Esophagus squamous epithelium (tissue), 5 donors: ENCODE measurements at places on chromosomes 5 and 9.

- no peaks in the 10 kb centered on the region for H3K36me3 ChIP-seq
- no peaks in the 10 kb centered on the region for H3K4me1 ChIP-seq
- H3K27me3 ChIP-seq, result no peaks in the 10 kb centered on the region
- no peak overlapping the region for H3K27ac ChIP-seq
- DNase-seq, result no peak
Measured at GRCh38 chr9:38443181-38443580, 18.9 kb upstream of the IGFBPL1 start.

DNA sequence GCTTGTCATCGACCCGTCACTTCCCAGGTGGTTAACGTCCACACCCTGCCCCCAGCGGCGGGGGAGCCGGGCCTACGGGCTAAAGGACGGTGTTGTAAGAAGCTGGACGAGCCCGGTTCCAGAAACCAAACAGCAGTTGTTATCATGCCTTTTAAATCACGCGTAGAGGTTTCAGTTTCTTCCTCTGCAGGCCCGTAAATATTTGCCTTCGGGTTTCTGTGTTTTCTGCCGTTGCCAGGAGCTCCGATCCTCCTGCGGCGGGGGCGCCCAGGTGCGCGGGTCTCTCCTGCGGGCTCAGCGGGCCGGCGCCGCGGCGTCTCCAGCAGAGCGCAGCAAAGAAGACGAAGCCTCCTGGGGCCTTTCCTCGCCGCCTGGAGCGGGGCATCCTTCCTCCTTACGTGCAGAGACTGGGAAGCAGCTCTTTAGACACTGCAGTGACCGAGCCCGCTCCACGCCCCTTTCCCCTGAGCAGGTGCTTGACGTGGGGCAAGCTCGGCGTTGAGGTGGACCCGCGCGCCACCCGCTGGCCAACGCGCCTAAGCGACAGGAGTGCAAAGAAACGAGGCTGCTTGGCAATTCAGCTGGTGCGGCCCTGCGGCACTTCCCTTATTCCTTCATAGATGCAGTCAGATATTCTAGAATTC lies 21.8 kb upstream of the TTC1 start:
- no peaks in the 10 kb centered on the region for H3K36me3 ChIP-seq
- peaks cover 12% of the 10 kb centered on the region for H3K4me1 ChIP-seq
- no peak overlapping the region for H3K27ac ChIP-seq
- DNase-seq, result peak; percentile 15
- H3K27me3 ChIP-seq, result peaks cover 4% of the 10 kb centered on the region
- H3K4me3 ChIP-seq, result peak overlapping the region; percentile 38

DNA sequence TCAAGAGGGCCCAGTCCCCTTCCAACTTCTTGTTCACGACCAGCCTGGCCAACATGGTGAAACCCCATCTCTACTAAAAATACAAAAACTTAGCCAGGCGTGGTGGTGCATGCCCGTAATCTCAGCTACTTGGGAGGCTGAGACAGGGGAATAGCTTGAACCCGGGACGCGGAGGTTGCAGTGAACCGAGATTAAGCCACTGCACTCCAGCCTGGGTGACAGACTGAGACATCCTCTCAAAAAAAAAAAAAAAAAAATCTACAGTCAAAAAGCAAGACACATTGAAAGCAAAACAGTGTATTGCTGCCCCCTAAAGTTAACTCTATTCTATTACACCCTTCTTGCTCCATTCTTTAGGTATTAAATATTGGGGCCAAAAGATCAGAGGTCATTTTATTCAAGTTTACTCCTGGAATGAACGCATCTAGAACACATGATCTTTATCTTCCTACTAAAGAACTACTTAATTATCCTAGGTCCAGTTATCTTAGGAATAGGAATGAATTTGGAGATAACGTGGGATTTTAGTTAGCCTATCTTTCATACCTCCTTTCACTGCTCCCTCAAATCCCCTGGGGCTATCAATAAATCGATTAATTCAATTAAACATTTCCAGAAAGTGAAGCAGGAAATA lies 2.4 kb downstream of the ATG12 start:
- no peaks in the 10 kb centered on the region for H3K27me3 ChIP-seq
- H3K27ac ChIP-seq, result no peak overlapping the region

DNA sequence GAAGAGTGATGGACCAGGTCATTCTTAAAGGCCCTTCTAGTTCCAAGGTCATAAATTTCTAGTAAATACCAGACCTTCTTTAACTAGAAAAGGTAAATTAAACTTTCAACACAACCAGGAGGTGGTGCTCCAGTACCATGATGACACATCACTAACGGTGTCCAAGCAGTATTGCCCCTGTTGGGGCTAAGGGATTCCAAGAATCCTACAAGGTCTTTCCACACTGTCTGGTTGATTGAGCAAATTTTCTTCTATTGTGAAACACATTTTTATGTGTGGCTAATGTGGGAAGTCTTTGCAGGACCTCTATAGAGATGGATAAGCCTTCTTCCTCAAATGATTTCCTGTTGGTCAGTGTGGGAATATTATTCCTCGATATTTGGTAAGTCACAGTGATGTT lies 459.6 kb upstream of the PAPPA start:
- H3K36me3 ChIP-seq, result no peaks in the 10 kb centered on the region
- no peak overlapping the region for H3K27ac ChIP-seq
- H3K27me3 ChIP-seq, result no peaks in the 10 kb centered on the region

DNA sequence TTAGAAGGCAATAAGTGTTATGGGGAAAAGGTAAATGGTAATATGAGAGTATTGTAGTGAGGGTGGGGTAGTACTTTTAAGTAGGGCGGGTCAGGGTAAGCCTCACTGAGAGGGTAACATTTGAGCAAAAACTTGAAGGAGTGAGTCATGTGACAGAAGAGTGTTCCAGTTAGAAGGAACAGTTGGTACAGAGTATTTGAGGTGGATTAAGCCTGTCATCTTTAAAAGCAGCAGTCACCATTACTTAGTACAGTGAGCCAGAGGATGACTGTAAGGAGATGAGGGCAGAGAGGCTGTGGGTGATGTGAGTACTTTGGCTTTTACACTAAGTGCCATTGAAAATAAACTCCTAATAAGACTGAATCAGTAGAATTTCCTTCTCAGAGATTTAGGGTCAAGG lies 54.8 kb downstream of the UBAP1 start:
- no peaks in the 10 kb centered on the region for H3K36me3 ChIP-seq
- H3K27ac ChIP-seq, result peak overlapping the region; percentile 53
- H3K4me1 ChIP-seq, result peaks cover 25% of the 10 kb centered on the region
- no peak for DNase-seq
- no peaks in the 10 kb centered on the region for H3K27me3 ChIP-seq

DNA sequence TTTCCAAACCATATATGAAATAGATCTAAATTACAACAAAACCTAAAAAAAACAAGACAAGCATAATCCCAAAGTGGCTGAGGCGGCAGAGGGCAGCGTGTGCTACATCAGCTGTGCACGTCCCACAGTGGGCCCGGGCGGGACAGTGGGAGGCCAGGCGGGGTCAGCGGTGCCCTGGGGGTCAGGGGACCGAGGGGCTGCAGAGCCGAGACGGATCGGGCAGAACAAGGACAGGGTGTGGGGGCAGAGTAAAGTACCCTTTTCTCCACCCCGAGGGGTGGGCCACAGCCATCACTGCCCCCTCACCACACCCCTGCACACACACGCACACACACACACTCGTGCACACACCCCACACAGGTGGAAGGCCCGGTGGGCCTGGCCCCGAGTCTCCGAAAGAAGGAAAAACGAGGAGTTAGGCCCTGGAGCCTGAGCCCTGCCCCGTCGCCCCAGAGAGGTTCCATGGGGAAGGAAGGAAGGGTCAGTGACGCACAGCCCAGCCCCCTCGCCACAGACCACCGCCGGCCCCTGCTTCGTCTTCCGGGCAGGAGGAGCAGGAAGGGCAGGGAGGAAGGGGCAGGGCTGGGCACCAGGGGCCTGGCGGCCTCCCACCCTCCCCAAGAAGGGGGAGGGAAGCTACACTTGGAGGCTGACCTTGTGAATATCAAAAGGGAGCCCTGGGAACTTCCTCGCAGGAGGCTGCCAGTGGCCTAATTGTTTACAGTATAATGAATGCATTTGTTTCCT lies 49.6 kb upstream of the UBAC1 start:
- H3K36me3 ChIP-seq, result peaks cover 72% of the 10 kb centered on the region
- no peaks in the 10 kb centered on the region for H3K27me3 ChIP-seq
- H3K27ac ChIP-seq, result peak overlapping the region; percentile 86
- no peak for DNase-seq
- no peak overlapping the region for H3K4me3 ChIP-seq

DNA sequence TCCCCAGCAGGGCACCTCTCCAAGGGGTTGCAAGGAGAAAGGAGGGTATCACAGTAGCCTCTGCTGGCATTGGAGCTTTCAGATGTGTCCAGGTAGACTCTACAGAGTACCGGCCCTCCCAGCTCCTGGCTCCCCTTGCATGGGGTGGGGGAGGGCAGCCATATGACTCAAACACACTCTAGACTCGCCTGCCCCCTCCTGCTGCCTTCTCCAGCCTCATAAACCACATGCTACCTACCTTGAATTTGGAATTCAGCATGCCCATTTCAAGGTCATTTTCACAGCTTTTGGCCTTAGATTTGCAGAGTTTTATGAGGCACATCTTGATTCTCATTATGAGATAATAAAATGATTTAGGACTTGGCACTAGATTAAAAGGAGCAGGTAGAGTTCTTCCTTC lies 32.8 kb upstream of the SMIM32 start:
- H3K4me1 ChIP-seq, result no peaks in the 10 kb centered on the region
- DNase-seq, result no peak
- H3K36me3 ChIP-seq, result no peaks in the 10 kb centered on the region
- no peak overlapping the region for H3K4me3 ChIP-seq
